ENCODE measurements at places on chromosomes 16 and 17.
A peak's percentile ranks its signal among the peaks of the same experiment; 100 is the strongest.

DNA sequence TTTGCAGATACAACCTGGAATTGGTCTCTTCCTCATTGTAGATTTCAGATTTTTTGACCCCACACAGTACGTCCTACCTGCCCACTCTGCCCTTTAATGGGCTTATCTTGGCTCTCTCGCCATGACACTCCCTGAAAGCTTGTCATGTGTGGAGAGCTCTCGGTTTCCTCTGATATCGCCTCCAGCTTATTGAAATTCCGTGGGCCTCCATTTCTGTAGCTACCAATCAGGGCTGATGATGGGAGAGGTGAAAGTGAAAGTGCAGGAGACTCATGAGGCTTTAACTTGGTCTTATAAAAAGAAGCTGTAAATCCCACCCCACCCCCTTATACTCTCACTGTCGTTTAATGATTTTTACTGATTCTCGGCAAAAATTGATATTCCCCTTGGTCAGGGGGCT, 17.7 kb downstream of the HOXB1 start:
- no peak for DNase-seq

DNA sequence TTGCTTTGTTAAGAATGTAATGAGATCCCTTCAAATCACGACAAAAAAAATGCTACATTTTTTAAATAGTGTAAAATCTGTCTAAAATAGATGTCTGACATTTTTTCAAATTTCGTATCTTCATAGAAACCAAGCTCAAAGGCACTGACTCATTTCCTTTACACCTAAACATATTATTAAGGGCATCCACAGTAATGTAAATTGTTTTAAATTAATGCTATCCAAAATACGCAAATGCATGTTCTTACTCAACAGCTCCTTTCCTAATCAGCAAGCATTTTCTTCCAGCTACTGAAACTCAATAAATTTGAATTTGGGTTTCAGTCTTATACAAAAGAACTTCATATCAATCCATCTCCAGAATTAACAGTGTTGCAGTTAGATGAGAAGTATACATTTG, 4.3 kb downstream of the C16orf87 start:
- no peak for DNase-seq

GRCh38 chr17:75637143-75637538, 3.9 kb downstream of the SMIM5 start:
- DNase-seq, result no peak

DNA sequence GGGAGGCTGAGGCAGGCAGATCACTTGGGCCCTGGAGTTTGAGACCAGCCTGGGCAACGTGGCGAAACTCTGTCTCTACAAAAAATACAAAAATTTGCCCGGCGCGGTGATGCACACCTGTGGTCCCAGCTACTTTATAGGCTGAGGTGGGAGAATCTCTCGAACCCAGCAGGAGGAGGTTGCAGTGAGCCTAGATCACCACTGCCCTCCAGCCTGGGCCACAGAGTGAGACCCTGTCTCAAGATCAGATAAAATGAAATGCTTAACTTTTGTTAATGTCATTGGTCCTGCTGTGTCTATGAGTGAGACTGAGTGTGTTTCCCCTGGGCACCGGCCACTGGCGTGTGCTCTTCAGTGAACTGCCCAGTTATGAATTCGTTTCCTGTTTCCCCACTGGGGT, 10.5 kb downstream of the FAM234A start:
- DNase-seq, result no peak

DNA sequence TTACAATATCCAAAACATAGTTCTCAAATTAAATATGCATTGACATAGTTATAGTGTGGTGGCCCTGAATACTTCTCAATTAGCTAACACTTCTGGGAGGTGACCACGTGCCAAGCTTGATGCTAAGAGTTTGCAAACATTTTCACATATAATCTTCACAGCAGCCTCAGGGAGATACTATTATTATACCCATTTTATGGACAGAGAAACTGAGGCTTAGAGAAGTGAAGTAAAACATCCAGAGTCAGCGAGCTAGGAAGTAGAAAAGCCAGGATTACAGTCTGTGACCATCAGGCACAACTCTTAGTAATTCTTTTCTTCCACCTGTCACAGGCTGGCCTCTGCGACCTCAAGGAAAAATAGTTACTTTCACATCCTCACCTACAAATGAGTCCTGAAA, 102.2 kb upstream of the IRX6 start:
- DNase-seq, result no peak

DNA sequence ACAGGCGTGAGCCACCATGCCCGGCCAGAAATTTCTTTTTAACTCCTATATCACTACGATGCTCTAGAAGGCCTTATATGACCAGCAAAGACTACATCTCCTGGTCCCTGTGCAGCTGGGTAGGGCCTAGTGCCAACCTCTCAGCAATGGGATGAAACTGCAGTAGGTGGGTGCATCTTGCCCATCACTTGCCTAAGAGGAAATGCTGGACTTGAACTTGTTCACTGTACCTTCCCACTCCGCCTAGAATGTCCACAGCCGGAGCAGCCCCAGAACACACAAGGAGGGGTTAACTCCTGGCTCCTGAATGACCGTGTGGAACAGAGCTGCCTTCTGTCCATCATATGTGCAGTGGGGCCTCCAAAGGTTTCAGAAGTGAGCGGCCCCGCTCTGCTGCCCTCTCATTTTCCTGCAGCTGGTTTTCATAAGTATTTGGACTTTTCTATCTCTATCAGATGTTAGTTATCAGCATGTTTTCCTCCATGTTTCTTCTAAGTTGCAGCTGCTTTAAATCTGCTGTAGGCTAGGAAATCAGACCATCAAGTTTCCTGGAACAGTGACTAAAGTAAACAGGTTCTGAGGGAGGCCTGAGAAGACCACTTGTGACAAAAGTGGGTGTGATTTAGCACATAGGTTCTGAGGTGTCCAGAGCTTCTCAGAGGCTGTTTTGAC, 52.5 kb downstream of the WSB1 start:
- DNase-seq, result no peak

- no peak for DNase-seq
Observed at GRCh38 chr16:10728003-10728887, 15.4 kb upstream of the NUBP1 start.

DNA sequence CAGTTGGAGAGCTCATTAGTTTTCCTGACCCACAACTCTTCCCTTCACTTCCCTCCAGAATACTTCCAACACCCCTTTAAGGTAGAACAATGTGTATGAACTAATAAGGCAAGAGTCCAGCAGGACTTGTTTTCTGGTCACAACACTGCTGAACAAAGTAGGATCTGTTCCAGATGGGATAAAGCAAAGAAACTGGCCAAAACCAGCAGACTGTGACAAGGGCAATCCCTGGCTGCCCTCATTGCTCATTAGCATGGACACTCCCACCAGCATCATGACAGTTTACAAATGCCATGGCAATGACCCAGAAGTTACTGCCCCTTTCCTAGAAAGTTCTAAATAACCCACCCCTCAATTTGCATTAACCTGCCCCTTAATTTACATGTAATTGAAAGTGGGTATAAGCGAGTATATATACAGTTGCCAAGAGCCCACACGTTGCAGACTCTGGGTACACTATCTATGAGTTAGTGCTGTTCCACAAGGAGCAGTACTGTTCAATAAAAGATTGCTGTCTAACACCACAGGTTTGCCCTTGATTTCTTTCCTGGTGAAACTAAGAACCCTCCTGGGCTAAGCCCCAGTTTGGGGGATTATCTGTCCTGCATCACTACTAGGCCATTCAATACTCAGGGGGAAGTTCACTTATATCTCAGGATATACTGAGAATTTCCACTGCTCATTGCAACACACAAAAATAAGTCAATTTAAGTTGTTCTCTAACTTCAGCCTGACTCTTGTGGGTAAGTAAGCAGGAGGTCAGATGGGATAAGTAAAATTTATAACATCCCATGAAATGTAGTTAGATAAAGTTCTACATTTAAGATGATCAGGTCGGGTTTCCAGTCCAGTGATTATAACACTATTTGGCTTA, 82.3 kb downstream of the SSH2 start:
- no peak for DNase-seq

DNA sequence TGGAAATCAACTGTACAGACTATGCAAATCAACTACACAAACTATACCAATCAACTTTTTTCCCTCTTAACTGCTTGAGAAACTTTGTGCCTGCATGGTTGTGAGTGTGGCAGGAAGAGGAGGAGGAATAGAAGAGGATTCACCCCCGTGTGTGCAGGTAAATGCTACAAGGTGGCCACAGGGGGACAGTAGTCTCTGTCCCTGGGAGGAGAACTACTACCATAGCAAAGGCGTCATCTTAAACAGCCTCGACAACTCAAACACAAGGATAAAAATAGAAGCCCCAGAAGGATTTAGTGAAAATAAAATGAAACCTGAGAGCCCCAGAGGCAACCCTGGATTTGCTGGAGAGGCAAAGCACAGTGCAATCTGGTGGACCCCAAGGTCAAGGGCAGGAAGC, 199.5 kb upstream of the DYNLRB2 start:
- no peak for DNase-seq

DNA sequence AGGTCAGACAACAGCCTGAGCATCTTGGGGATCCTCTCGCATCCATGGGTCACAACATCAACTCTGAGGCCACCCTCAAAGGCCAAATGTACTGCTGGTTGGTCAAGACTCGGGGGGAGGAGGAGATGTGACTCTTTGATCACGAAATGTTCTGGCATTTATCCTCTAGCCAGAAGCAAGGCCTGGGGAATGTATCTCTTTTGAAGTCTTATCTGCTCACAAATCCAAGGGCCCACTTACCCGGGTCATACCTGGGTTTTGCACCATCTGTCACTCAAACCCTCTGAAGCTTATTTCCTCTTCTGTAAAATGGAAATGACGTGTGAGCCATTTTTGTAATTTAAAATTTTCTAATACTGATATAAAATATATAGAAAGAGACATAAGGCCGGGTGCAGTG, 13.2 kb downstream of the CA7 start:
- peak; percentile 9 for DNase-seq

GRCh38 chr16:12113523-12114345, 137.2 kb downstream of the SNX29 start:
- DNase-seq, result no peak

DNA sequence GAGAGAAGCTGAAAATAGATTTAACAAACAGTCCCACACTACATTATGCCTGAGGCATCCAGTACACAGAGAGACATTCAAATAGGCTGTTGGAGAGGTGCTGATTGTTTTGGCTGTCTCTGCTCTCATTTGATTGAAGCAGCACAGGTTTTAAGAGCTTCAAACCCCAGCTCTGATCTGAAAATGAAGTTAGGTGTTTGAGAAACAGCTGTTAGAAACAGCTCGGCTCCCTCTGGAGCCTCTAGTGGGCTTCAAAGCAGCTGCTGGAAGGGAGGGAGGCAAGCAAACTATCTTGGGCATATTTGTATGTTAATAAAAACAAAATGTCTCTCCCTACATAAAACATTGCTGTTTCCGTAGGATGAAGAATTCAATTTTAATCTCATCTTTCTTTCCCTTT, 607.3 kb upstream of the GOT2 start:
- DNase-seq, result no peak

- DNase-seq, result no peak
Observed at GRCh38 chr17:8664456-8665126, 34.1 kb upstream of the MYH10 start.

GRCh38 chr17:44556832-44557606, at the start of gene FZD2:
FZD2 (plus strand) TSS chr17:44557484; CDS start chr17:44557689, 205 bp downstream.
- DNase-seq, result peak; percentile 94
